ENCODE measurements at places on chromosomes 1 and 21.

DNA sequence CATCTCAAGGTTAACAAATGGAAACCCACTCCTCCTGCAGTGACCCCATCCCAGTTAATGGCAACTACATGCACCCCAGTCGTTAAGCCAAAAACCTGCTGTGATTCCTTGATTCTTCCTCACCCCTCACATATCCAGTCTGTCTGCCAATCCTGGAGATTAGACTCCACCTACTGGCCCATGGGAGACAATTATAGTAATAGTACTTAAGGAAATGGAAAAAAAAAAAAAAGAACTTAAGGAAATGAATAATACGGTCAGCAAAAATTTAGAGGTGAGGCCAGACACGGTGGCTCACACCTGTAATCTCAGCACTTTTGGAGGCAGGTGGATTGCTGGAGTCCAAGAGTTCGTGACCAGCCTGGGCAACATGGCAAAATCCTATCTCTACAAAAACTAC is 7.0 kb downstream of the NOL9 start:
- no peak for DNase-seq

DNA sequence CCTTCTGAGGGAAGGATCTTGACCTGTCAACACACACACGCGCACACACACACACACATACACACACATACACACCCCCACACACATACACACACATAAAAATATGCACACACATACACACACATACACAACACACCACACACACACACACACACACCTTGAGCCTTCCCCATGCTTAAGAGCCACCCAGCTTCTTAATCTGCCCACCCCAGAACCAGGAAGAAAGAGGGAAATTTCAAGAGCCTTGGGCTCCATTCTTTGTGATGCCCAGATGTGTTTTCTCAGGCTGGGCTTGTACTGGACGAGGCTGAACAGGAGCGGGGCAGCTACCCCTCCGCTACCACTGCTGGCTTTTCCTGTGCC is 643.5 kb downstream of the KIF26B start:
- DNase-seq = no peak

- no peak for DNase-seq
Measured at GRCh38 chr1:73907051-73907450, 290.9 kb downstream of the LRRIQ3 start.

GRCh38 chr1:235004276-235004675 is 124.4 kb downstream of the TOMM20 start:
- no peak for DNase-seq

DNA sequence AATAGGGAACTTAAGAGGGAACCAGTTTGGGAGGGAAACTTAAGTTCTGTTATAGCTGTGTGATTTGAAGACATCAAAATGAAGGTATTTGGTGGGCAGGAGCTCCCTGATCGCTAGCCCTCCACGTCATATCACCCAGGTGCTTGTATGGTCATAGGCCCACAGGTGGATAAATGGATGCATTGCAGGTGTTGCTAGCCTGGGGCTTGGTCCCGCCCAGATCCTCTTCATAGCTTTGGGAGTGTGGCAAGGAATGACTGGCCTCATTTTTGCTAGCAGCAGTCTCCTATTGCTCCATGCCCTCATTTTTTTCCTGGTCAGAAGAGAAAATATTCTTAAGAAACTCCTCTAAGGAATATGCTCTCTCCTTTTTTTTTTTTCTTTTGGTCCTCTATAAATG is 11.3 kb downstream of the GNPAT start:
- no peak for DNase-seq

- no peak for DNase-seq
Measured at GRCh38 chr1:60842304-60842703, 240.1 kb upstream of the NFIA start.

GRCh38 chr1:111577814-111578213 is 41.8 kb upstream of the RAP1A start:
- no peak for DNase-seq

GRCh38 chr1:8448911-8449661 is 131.2 kb downstream of the SLC45A1 start:
- DNase-seq = no peak

GRCh38 chr1:222224636-222225315 is 323.1 kb downstream of the HHIPL2 start:
- no peak for DNase-seq

- DNase-seq = no peak
Measured at GRCh38 chr1:198523182-198523950, 17.1 kb downstream of the ATP6V1G3 start.

DNA sequence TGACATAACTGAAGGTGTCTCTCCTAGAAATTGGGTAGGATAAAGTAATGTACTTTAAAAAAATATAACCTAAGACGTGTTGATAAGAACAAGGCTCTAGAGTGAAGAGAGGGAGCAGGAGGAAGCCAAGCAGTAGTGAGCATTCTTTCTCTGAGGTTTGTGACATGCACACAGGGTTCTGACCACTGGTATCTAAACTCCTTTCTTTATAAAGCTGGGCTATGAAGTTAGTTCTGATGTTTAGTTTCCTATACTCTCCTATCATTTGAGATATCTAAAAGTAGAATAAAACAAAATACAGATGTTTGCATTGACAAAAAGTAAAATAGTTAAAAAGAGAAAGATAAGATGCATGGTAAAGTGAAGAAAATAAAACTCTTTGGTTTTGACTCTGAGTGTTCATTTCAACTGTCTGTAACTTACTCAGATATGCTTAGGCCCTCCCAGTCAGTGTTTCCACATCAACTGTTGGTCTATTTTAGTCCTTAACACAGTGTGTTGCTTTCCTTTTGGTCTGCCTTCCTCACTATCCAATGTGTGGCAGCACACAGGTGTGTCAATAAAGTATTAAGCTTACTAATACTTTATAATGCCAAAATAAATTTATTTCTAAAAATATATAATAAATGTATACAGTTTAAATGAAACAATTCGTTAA is 543.5 kb downstream of the PTPRC start:
- no peak for DNase-seq

GRCh38 chr1:27545271-27545670 is 55.3 kb upstream of the WASF2 start:
- DNase-seq = no peak

DNA sequence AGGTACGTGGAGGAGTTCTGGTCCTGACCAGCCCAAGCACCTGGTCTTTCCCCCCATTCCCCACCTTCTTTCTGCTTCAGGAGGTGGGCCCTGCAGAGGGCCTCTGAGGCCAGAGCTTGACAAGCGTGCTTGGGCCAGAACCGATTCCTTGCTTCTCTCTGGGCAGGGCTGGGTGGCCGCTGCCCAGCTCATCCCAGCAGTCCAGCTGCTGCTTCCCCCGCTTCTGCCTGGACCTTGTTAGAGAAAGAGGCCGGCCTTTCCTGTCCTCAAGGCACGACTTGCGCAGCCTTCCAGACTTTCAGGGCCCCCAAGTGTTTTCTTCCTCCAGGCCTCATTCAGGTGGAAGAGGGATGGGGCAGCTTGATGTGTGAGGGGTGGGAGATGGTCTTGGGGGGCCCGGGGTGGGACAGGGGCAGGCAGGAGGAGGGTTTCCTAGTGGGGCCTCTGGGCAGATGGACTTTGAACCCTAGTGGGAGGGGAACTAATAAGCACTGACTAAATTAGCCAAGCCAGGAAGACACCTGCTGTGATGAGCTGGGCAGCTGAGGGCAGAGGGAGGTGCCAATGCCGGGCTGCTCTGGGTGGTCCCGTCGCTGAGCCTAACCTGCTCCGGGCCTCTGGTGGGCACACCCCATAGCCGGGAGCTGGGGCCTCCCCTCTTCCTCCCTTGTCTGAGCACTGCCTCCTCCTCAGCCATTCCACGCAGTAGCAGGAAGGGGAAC is 36.5 kb downstream of the ARHGEF10L start:
- DNase-seq = no peak

- no peak for DNase-seq
Measured at GRCh38 chr21:38506661-38507281, 8.5 kb upstream of the ERG start.

GRCh38 chr21:42545317-42545716 is 31.7 kb downstream of the SLC37A1 start:
- DNase-seq = no peak

GRCh38 chr1:78004719-78005447 is at the start of gene DNAJB4:
Gene DNAJB4 (plus strand): TSS chr1:78004939. CDS start chr1:78005111, 172 bp downstream.
- peak; percentile 90 for DNase-seq

DNA sequence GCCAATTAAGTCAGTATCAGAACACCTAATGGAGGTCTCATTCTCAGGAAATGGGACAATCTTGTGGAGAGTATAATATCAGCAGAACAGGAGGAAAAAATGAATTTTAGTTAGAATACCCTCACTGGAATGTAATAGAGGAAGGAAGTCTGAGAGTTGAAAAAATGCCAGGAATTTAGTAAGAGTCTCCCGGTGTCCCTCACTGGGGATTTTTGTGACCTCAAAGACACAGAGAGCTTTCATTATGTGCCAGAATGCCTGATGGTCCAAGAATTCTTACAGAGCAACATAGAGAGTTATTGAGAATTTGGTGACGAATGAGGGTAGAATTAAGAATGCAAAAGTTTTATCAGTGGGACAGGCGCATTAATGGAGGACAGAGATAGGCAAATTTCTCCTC is 443.5 kb upstream of the B3GALT2 start:
- no peak for DNase-seq

- DNase-seq = no peak
Measured at GRCh38 chr1:171803045-171803444, 21.6 kb downstream of the METTL13 start.

- DNase-seq = no peak
Measured at GRCh38 chr1:229378586-229379367, 35.9 kb upstream of the CCSAP start.

DNA sequence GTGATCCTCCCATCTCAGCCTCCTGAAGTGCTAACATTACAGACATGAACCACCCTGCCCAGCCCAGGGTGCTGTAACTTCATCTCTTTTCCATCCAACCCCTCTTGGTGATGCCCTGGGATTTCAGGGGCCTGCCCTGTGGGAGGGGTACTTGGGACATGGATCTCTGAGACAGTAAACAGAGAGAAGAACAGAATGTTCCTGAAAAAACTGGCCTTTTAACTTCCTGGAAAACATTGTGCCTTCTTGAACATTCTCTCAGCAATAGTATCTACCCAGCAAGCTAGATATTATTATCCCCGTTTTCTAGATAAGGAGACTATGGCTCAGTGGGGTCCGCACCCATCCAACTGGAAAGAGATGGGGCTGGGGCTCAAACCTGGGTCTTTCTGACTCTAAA is 57.0 kb downstream of the VWA5B1 start:
- no peak for DNase-seq

GRCh38 chr1:38958967-38959366 is 17.3 kb upstream of the RHBDL2 start:
- no peak for DNase-seq

DNA sequence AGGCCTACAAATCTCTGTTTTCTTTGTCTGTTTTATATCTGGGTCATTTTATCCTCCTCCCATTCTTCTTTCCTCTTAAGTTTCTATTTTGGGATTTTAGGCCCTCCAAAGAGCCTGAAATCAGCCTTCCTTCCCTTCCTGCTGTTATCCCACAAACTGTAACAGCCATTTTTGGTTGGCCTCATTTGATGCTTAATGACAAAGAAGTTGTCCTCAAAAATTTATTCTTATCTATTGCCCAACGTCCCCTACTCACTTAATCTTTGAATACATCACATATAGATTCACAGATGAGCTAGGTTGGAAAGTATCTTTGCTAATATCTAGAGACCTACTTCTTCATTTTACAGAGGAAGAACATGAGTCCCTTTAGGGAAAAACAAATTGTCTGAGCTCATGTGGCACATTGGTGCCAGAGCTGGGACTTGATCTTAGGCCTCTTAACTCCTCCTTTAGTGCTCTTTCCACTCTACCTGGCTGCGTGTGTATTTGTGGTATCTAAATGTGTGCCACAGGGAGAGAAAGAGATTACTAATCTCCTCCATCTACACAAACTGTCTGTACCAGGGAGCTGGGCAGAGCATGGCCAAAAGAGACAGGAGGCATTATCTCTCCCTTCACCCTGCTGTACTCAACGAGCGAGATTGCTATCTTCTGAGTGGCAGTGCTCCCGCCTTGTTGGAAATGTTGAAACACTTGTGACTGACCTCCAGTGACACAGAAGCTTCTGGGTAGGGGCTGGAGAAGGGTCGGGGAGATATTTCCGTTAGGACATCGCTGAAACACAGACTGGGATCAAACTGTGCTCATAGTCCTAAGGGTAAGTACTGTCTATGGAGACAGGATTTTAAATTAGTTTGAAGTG is 30.1 kb downstream of the RHEX start:
- no peak for DNase-seq

- no peak for DNase-seq
Measured at GRCh38 chr1:23385119-23385621, 15.5 kb upstream of the ZNF436 start.

- DNase-seq = no peak
Measured at GRCh38 chr1:74162333-74162732, 35.6 kb downstream of the LRRIQ3 start.

- no peak for DNase-seq
Measured at GRCh38 chr1:91054780-91055481, 33.1 kb upstream of the ZNF644 start.

GRCh38 chr1:97505816-97506215 is 415.0 kb downstream of the DPYD start:
- DNase-seq = no peak

DNA sequence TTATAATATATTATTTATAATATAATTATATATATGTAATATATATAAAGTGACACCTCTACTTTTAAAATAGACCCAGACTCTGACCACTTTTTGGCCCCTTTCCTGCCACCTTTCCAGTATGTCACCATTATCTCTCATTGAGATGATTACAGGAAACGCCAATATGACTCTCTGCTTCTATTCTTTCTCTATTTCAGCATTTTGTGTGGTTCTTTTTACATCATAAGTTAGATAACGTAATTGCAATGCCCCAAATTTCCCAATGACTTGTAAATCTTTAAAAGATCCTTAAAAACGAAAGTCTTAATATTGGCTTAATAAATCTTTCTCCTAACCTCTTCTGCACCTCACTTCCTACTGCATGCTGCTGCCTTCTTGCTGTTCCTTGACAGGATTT is 8.1 kb upstream of the GBP5 start:
- DNase-seq = no peak

- DNase-seq = no peak
Measured at GRCh38 chr1:88618331-88618730, 65.7 kb upstream of the PKN2 start.

- no peak for DNase-seq
Measured at GRCh38 chr1:48947761-48948537, 171.3 kb upstream of the BEND5 start.

DNA sequence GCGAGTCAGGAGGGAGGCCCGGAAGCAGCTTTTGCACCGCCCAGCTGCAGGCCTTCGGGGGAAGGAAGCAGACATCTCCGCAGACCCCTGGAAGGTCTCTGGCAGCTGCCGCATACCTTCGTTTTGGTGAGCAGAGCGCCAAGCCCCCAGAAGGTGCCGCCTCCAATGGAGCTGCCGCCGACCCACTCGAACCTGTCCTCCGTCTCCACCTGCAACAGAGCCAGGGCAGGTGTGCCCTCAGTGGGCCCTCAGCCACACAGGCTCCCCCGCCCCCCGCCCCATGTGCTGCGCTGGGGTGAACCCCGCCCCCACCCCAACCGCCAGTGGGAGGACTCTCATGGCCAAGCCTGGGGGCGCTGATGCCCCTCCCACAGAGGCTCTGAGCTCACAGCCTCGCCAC is 6.2 kb downstream of the PANK4 start:
- DNase-seq = no peak

- DNase-seq = no peak
Measured at GRCh38 chr1:167605576-167605975, 24.5 kb upstream of the RCSD1 start.

Data from CD8-positive, alpha-beta T cell (primary cell).